Left renal cortex interstitium (tissue), 4 donors: ENCODE measurements at places on chromosomes 16 and 17. TPM values are rescaled to one million over a fixed set of nuclear protein-coding genes. Genes with fewer than 3 reads are reported as not detected.

DNA sequence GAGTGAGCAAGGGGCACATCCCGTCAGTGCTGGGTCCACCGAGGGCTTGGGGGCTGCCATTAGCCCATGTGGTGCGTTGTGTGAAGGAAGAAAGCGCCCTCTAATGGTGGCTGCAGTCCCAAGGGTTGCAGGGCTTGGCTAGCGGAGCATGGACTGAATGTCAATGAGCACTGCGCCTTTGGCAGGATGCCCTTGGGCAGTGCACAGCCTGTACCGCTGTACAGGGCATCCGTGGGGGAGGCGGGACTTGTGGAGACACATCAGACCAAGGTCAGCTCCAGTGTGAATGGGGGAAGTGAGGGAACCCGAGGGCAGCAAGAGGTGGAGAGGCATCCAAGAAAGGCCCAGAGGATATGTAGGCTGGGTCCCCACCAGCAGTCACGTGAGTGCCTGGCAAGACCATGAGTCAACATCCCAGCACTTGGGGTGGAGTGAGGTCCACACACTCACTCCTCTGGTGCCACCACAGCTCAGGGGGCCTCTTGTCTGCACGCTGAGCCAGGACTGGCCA, 75.5 kb upstream of the MED9 start:
- DNase-seq: no peak

GRCh38 chr16:89485701-89486246, 4.6 kb downstream of the ANKRD11 start:
- DNase-seq: no peak

DNA sequence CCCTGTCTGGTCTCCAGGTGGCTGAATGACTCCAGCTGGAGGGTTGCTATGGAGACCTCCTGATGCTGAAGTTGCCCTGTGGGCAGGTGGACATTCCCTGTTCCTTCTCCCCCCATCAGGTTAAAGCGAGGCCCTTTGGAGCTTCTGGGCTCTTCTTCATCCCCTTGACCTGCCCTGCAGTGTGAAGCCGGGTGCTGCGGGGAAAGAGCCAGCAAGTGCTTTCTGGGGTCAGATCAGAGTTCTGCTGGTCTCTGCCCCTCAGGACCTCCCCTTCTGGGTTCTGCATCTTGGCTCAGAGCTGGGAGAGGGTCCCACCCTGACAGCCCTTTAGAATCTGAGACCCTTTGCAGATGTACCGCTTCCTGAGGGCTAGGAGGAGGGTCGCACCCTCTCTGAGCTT, 25.1 kb downstream of the NKD1 start:
- DNase-seq: no peak

DNA sequence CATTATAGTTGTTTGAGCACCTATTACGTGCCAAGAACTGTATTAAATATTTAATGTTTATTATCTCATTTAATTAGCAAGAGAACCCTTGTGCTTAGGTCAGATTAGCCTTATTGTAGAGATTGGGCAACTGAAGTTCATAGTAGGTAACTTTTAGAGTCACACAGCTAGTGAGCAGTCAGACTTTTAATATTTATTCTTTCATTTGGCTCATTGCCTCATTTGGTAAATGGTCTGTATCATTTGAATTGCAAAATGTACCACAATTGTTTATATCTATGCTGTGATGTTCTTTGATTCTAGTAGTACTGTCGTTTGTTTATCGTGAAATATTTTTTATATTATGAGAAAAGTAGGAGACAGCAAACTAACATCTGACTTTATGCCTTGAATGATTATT, 7.6 kb downstream of the CLTC start:
- no peak for DNase-seq

DNA sequence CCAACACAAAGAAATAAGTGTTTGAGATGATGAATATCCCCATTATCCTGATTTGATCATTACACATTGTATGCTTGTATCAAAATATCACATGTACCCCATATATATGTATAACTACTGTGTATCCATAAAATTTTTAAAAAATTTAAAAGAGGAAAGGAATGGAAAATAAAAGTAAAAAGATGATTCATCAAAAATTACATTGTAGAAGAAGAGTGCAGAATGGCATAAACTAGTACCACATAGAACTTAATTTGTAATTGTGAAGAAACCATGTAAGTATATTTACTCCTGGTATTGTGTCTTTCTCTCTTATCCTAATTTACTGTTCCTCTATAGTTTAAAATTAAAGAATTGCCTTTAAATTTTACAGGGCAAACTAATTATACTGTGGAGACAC, 11.5 kb upstream of the KRT10 start:
- no peak for DNase-seq

GRCh38 chr16:86566601-86566965, at the start of gene FOXC2:
FOXC2 (plus strand) TSS chr16:86566829; CDS start chr16:86567336, 507 bp downstream.
- peak; percentile 93 for DNase-seq

DNA sequence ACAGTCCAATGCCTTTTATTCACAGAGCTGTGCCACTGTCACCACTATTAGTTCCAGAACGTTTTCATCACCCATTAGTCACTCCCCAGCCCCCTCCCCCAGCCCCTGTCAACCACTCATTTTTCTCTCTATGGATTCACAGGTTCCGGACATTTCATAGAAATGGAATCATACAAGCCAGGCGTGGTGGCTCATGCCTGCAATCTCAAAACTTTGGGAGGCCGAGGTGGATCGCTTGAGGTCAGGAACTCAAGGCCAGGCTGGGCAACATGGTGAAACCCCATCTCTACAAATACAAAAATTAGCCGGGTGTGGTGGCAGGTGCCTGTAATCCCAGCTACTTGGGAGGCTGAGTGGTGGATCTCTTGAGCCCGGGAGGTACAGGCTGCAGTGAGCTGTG, 759 bp upstream of the PAM16 start:
- DNase-seq: no peak

DNA sequence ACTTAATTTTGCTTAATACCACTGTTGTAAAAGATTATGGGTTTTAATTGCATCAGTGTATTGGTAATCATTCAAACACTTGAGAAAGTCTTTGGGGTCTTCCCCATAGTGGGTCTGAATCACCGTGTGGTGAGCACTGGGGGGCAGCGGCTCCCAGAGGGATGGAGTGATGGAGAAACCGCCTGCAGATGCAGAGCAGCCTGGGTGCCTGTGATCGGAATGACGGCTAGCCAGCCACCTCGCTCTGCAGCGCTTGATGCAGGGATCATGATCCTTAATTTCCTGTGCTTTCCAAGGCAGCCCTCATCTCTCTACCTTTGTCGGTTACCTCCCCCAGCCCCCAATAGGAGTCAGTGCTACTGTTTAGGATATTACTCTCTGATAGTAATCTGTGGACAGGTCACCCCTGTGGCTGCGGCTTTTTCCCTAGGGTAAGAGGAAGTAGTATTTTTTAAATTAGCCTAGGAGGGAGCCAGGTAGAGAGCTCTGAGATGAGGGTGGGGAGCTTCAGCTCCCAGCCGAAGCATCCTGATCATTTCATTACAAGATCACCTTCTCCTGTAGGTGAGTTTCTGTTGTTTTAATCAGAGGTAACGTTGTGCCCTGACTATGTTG, 135.6 kb downstream of the MSI2 start:
- no peak for DNase-seq

KRT40 gene
- polyA plus RNA-seq: not detected

ANKRD40CL gene
- 0.46 TPM for polyA plus RNA-seq

ADORA2B gene
- polyA plus RNA-seq: 1.4 TPM
